Left ventricle myocardium inferior (tissue), 1 donor: ENCODE measurements at places on chromosomes 1 and 21. TPM values are rescaled to one million over a fixed set of nuclear protein-coding genes. Genes with fewer than 3 reads are reported as not detected.

AMIGO1 gene
- 19.4 TPM for total RNA-seq

- no peak for DNase-seq
Measured at GRCh38 chr1:173411835-173412742, 65.0 kb upstream of the PRDX6 start.

MMEL1 gene
- 0.82 TPM for total RNA-seq

- DNase-seq, result no peak
Measured at GRCh38 chr1:58575551-58576324, 1.3 kb downstream of the TACSTD2 start.

GRCh38 chr1:67525053-67525760 lies 95.0 kb upstream of the SERBP1 start:
- DNase-seq, result no peak

DNA sequence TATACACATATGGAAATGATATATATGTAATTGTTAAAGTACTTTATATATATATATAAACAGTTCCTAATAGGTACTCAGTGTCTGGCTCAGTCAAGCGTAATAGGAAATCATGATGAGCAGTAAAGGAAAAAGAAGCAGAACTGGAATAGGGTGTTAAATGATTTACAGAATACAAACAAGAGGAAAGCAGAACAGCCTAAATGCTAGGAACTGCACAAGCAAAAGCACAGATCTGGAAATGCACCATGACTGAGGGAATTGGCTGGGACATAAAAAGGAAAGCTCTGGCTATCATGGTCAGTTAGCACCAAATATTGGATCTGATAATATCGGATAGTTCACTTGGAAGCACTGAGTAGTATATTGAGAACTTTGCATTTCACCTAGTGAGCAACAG lies 51.8 kb downstream of the SLC44A5 start:
- DNase-seq, result no peak

GBP1 gene
- 5.7 TPM for total RNA-seq

DNA sequence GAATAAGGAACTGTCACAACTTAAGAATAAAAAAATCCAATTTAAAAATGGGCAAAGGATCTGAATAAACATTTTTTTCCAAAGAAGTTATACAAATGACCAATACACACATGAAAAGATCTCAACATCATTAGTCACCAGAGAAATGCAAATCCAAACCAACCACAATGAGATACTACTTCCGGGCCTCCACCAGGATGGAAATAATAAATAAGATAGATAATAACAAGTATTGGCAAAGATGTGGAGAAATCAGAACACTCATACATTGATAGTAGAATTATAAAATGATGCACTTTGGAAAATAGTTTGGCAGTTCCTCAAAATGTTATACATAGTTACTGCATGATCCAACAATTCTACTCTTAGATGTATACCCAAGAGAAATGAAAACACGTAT lies 18.7 kb downstream of the ZSWIM5 start:
- DNase-seq, result no peak

- DNase-seq, result no peak
Measured at GRCh38 chr1:178727014-178727895, 2.2 kb downstream of the RALGPS2 start.

GRCh38 chr1:38640371-38640770 lies 219.2 kb downstream of the RRAGC start:
- no peak for DNase-seq

DNA sequence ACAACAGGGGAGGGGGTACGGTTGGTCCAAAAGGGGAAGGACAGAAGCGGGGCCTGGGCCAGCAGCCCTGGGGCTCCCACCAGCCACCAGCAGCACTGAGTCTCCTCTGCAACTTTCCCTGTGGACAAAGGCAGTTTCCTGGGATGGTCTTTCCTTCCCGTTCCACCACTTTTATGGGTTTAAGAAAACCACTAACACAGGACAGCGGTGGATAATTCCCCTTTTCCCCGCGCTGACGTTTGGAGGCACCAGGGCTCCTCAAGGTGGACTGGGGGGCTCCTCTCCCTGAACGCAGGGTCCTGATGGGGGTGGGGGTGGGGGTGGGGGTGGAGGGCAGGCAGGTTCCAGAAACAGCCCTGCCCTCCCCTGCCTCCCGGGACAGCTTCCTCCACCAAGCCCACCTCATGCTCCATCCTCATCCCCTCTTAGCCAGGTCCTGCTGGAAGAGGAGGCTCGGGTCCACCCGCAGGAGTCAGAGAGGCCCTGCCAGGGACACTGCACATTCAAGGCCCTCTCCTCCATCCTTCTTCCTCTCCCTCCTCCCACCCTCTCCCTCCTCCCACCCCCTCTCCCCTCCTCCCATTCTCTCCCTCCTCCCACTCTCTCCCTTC lies 4.8 kb upstream of the COL6A1 start:
- DNase-seq, result peak; percentile 13

LCE1D gene
- total RNA-seq, result not detected

DNA sequence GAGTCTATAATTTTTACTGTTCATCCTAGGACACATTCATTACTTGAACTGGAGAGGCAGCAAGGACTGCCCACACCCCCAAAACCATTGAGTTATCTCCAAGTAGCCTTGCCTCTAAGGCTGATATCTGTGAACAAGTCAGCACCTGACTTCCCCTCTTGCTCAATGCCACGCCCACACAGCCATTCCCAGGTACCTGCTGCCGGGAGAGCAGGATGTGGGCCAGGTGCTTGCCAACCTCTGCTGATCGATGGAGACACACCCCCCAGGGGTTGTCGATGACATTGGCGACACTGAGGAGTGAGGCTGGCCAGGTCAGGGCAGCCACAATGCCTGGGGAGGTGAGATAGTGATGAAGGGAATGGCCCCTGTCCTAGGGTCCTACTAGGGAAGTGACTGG lies 60.1 kb downstream of the TMCO4 start:
- DNase-seq, result no peak

GRCh38 chr1:2523191-2523890 lies 3.1 kb downstream of the PANK4 start:
- DNase-seq, result no peak

DNA sequence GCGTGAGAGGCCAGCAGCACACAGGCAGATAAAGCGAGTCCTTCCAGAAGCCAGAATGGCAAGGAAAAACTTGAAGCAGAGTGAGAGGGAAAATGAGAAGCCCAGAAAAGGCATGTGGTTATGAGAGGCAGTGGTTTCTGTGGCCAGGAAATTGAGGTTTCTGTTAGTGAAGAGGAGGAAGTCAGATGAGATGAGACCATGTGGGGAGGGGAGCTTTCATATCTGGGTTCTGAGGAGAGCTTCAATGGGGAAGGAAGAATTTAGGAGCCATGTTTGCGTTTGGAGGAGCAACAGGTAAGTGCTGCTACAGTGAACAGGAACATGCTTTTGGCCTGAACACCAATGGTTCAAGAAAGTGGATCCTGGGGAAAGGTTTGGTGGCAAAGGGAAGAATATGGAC lies 6.1 kb upstream of the CD1A start:
- DNase-seq, result no peak

OR2L8 gene
- not detected for total RNA-seq
